ENCODE measurements at places on chromosomes 2 and 18.

DNA sequence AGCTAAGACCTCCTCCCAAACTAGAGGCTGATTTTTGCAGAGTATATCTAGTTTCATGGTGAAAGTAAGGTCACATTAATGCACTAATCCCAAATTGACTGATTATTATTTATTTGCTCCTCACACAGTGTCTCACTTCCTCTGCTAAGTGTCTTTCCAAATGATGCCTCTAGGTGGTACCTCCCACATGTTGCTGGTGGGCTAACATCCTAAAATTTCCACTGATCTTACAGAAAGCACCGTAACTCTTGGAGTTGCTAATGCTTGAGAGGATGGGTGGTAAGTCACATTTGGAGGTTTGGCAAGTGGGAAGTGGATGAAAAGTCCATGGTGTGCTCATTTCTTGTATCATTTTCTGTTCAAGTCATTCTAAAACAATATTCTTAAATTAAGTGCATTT, 428.7 kb upstream of the GYPC start:
- DNase-seq: no peak

DNA sequence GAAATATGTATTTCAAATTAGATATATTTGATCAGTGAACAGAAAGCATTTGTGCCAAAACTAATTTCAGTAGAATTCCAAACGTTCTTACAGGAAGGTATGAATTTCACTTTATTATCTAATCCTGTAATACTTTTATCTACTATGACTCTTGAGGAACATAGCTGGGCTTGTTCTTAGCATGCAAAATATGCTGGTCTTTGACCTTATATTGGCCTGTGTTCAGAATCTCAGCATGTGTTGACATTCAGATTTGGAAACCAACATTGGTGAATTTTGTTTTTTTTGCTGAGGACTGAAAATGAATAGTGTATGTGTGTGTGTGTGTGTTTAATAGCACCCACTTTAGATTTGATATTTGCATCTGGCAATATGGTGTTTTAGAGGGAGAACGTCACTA, 112.2 kb downstream of the MEIS1 start:
- no peak for DNase-seq

GRCh38 chr2:207498427-207498826, 31.3 kb upstream of the CREB1 start:
- no peak for DNase-seq

DNA sequence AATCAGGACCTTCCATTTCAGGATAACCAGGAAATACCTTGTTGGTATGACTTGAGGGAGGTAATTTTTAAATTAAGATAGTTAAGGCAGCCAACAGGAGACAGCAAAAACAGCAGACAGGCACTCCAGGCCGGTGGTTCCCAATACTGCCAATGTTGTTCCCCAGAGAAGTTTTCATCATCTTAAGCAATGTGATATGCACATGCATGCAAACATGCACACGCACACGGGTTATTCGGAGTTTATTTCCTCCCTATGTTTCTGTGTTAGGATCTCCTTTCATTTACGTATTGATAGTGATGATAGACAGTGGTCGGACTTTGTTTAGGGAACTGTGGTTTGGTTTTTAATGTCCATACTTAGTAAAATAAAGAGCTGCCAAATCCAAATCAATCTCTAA, 55.3 kb downstream of the STEAP3 start:
- DNase-seq: no peak

DNA sequence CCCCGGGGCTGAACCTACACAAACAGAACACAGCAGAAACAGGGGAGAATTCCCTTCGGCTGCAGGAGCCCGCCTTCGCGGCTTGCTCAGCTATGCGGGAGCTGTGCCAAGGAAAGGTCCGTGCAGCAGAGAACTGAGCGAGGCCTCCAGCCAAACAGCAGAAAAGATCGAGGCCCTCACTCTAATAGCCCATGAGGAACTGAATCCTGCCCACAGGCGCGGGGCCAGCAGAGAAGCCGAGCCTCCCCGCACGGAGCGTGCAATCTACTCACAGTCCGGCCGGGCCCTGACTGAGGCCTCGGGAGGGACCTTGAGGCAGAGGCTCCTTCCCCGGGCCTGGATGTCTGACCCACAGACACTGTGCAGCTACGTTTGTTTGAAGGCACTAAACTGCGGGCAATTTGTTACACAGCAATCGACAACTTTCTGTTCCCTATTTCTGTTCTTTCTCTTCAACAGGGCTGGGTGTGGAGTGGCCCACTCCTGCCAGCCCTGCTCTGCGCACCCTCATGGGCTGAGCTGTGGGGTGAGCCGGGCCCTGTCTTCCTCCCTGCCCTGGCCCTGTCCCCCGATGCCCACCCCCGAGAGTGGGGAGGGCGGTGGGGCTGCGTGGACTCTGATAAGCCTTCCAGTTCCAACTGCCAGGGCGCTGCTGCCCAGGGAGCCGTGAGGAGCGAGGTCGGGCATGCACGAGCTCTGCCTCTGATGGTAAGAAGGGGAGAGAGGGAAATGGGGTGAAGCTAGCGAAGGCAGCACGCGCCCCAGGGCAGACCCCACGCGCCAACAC, 13.7 kb downstream of the HES6 start:
- no peak for DNase-seq

DNA sequence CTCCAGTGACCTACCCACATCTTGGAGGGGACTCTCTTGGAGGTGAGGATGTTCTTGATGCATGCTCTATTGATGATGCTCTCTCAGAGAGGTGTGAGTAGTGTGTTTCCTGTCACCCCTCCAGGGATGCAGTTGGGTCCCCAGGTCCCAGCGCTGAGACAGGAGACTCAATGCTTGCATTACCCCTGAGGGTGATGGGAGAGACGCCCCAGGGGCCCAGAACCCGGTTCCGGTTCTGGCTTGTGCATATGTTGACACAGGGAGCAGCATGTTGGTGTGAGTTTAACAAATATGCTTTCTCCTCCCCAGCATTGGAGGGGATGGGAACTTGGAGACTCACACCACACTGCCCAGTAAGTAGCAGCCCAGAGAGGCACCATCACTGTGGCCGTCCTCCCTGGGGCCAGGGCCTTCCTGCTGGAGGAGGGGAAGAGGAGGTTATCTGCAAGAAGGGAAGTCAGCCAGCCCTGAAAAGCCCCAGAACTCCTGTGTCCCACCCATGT, 124.5 kb downstream of the PLB1 start:
- DNase-seq: no peak

DNA sequence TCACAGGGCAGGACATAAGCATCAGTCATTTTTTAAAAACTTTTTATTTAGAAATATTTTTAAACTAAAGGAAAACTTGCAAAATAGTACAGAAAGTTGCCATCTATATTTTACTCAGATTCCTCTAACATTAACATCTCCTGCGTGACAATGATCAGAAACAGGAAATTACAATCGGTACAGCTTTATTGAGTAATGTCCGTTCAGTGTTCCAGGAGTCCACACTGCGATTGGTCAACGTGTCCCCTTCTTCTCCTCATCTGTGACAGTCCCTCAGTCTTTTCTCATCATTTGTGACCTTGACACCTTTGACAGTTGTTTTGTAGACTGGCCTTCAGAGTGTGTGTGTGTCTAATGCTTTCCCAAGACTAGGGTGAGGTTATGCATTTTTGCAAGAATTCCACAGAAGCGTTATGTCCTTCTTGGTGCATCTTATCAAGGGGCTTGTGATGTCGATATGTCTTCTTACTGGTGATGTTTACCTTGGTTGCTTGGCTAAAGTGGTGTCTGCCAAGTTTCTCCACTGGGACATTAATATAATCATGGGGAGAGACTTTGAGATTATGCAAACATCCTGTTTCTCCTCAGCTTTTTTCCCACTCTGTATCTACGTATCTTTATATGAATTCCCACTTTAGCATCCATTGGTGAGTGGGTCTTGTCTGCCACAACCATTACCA, 21.4 kb upstream of the TMEM177 start:
- no peak for DNase-seq

DNA sequence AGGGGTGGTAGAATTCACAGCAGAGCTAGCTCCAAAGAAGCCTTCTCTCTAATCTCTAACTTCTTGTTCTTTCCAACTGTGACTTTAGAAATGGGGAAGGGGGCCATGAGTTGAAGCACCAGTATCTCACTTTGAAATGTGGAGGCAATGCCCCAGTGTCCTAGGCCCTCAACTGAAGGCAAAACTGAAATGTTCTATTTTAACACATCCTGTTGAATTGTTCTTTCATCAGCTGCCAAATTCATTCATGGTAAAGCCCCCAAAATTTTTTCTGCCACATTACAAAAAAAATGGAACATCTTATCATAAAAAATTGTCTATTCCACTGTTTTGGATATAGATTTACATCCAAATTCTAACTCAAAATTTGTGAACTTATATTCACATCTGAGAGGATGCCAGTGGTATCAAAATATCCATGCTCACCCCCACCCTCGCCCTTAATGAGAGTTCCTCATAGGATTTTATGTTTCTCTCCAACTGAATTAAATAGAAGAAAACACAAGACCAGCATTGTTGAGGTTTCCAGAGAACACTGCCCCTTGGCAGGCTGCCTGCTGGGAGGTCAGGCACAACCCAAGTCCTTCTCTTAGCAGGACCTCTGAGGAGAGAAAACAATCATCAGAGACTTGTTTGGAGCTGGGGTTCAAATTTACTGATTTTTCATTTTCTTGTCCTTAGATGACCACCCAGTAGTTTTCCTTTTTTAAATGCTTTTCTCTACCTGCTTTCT, 147.4 kb upstream of the PGAP1 start:
- no peak for DNase-seq

GRCh38 chr2:215594766-215595165, 158.9 kb upstream of the FN1 start:
- DNase-seq: no peak

DNA sequence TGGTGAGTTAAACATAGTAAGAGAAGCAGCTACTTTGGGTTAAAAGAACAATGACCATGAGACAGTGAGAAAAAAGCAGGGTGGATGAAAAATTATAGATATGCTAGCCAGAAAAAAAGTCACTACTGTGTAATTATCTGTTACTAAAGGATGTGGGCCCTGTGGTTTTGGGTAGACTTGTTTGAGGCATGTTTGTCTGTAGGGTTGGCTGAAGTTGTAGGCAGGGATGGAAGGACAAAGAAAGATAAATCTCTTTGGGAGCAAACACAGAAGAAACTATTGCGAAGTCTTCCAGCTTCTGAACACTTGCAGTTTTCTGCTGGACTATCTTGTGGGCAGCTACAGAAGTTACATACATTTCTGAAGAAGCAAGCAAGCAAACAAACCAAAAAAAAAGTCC, 28.2 kb downstream of the RND3 start:
- DNase-seq: no peak

DNA sequence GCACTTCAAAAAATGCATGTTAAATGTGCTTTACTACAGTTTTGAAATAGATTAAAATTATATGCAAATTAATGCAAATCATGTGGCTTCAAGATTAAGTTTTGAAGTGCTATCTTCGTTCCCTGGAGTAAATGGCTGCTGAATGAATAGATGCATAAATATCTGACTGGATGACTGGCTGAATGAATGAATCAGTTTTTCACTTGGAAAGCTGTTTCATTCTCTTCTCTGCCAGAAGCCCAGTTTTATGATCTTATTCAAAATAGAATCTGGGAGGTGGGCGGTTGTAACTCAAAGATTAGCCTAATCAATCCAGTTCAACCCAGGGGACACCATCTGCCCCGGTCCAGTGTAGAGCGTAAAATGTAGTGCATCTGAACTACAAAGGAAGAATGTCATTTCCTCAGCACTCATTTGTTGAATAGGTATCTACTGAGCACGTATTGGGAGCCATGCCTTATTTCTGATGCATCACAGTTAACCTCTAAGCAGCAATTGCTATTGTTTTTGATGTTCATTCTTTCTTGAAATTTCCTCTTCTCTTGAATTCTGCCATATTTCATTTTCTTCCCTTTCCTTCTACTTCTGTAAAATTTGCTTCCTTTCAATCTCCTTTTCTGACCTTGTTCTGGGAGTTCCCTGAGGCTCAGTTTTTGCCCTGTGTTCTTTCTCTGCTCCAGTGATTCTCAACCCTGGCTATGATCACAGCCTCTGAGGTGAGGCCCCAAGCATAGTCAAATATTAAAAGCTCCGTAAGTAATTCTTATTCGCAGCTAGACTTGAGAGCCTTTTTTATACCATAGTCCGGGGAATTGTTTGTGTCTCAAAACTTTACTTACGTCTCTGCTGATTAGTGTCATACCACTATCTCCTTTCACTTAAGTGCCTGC, 282.7 kb downstream of the PARD3B start:
- no peak for DNase-seq

- no peak for DNase-seq
Measured at GRCh38 chr2:141856215-141856919, 274.4 kb downstream of the LRP1B start.

- DNase-seq: no peak
Measured at GRCh38 chr2:101832114-101832513, 134.6 kb downstream of the MAP4K4 start.

DNA sequence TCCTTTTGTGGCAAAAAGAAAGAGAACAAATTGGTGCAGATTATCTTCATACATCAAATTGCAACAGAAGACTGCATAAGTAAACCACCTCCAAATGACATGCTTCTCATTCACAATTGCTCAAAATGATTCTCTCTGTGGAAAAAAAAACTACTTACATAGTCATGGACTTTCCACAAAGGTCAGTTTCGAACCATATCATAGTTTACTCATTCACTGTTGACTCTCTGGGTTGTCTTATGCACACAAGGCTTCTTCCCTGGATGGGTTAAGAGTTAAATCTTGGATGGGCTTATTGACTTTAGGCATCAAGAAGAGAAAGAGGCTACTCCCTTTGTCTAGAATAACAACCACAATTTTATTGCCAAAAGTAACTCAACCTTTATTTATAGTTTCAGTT, 91.3 kb upstream of the RAB27B start:
- DNase-seq: no peak

- DNase-seq: peak; percentile 10
Measured at GRCh38 chr2:158776231-158776630, 18.9 kb upstream of the DAPL1 start.

DNA sequence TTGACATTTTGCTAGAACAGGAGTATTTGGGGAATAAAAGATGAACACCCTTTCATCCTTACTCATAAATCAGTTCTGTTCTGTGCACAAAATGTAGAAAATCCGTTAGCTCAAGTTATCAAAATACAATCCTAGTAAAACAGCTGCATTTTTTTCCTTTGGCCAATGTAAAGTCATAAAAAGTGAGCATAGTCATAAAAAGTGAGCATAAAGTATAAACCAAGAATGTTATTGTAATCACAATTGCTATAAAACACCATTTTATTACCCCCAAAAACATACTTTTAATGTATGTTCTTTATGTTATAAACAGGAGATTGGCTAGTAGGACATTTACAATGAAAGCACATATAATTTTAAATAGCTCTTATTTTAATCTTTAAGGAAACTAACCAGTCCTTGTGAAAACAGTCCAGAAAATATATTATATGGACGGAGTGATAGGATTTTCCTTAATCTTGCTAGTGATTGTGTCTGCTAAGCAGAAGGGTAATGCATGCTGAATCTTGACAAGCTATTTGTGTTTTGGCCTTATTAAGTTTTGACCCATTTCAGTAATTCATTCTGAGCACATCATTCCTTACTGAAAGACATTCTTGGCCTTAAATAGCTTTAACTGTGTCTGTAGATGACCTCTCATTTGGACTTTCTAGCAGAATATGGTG, 891.8 kb downstream of the DSC3 start:
- DNase-seq: no peak

GRCh38 chr18:48313792-48314191, 95.4 kb downstream of the ZBTB7C start:
- DNase-seq: no peak

- peak; percentile 64 for DNase-seq
Measured at GRCh38 chr2:241507430-241508239, 749 bp downstream of the STK25 start.

All from SK-N-DZ (cell line).